T47D (cell line): ENCODE measurements at places on chromosomes 16 and 17.

GRCh38 chr17:67246403-67246652, 1.3 kb upstream of the HELZ start:
- DNase-seq, result no peak

GRCh38 chr17:29141514-29141876, 38.7 kb downstream of the MYO18A start:
- no peak for DNase-seq

- no peak for DNase-seq
Measured at GRCh38 chr17:34068571-34068970, 186.5 kb upstream of the CCL2 start.

DNA sequence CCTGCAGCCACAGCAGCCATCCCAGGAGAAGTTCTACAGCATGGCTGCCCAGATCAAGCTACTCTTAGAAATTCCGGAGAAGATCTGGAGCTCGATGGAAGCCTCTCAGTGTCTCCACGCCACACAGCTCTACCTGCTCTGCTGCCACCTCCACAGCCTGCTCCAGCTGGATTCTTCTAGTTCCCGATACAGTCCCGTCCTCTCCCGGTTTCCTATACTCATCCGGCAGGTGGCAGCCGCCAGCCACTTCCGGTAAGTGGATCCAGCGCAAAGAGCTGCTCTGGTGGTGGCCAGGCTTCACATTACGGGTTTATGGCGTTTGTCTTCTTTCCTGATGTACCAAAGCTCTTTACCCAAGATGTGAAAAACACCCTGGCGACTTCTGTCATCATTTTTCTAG, 3.6 kb downstream of the COG1 start:
- DNase-seq, result peak; percentile 88

- no peak for DNase-seq
Measured at GRCh38 chr17:76404976-76405563, 20.7 kb downstream of the SPHK1 start.

DNA sequence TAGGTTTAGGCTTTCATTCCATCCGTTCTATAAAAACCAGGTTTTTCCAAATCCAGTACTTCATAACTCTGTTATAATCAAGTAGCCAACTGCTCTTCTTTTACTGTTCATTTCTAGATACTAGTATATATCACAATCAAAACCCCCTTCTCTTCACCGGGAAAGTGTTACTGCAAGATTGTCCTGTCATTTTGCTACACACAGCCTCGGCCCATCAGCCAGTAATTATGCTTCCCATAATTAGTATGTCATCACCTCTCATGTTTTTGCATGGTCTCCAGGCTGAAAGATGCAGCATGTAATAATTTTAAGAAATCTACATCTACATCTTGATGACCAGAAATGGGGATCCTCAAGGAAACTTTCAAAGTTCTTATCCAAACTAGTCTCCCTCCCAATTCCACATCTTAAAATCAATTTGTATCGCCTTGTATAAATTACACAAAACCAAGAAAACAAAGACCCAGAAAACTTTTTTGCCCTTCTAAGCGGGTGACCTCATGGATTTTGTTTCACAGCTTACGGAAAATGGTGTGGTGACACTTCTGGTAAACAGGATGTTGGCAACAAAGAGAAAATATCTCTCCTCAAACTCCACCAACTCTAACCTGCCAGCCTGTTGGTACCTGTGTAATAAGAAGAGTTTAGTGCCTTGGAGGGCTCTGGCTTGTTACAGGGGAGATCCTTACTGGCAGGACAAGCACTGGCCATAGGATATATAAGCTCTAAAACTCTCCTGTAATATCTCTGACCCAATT, 9.3 kb downstream of the TACO1 start:
- DNase-seq, result no peak

DNA sequence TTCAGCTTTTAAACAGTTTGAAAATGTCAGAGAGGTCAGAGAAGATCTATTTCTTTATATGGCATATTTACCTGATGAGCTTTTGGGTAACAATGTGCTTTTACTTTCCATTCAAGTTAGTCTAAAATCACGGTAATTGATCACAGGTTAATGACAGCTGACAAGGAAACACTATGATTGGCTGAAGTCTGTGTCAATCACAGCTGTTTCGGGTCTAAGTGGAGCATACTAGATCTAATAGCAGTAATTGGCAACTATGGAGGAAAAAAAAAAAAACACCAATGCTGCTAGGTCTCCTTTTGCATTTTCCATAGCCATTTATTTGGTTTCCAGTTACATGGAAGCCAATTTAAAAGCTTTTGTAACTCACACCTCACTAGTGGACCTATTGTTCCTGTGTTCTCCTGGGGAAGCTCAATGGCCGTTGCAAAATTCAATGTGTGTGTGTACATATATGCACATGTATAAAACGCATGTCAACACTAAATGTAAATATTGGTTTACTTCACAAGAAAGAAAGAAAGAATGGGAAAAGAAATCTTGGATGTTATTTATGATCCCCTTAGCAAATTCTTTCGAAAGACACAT, 568.3 kb upstream of the ZFHX3 start:
- DNase-seq, result peak; percentile 69

DNA sequence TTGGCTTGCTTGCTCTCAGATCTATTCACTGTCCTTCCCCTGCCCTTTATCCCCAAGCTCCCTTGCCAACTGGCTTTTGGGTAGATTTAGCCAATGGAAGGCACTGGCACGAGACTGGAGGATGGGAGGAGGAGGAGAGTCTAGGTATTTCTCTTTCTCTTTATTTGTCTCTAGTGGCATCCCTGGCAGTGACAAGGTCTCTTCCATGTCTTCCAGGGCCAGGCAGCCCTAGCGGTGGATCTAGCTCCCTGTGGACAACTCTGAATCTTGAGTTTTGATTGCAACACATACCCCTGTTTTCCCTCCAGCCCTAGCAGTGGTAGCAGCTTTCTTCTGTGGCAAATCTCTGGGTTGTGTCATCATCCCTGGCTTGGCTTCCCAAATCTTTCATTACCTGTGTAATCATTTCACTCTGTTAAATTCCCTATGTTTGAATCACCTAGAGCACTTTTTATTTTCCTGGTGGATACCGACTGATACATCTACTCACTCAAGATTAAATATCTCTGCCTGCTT, 171.1 kb upstream of the IRX6 start:
- DNase-seq, result no peak

- no peak for DNase-seq
Measured at GRCh38 chr17:266701-267667, 85.5 kb upstream of the DOC2B start.

GRCh38 chr17:58565389-58566311, 51.2 kb upstream of the MTMR4 start:
- DNase-seq, result peak; percentile 41

DNA sequence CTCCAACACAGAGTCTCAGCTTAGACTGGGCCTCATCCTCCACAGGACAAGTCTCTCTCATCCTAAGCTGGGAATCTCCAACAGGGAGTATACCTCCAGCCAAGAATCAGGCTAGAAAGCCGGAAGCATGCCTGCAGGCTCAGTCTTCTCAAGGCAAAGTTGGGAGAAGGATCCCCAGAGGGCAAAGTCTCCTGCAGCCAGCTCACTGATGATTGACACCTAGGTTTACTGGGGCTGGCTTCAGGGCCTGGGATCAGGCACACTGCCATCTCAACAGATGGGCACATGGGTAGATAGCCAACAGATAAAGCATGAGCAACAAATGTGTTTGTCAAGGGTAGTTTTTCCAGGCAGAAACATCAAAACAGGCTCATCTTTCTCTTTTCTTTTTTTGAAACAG, 56.1 kb upstream of the TOX3 start:
- no peak for DNase-seq

GRCh38 chr17:28597606-28598383, 1.0 kb downstream of the SPAG5 start:
- DNase-seq, result no peak

GRCh38 chr17:33977729-33978514, 277.2 kb upstream of the CCL2 start:
- DNase-seq, result no peak

DNA sequence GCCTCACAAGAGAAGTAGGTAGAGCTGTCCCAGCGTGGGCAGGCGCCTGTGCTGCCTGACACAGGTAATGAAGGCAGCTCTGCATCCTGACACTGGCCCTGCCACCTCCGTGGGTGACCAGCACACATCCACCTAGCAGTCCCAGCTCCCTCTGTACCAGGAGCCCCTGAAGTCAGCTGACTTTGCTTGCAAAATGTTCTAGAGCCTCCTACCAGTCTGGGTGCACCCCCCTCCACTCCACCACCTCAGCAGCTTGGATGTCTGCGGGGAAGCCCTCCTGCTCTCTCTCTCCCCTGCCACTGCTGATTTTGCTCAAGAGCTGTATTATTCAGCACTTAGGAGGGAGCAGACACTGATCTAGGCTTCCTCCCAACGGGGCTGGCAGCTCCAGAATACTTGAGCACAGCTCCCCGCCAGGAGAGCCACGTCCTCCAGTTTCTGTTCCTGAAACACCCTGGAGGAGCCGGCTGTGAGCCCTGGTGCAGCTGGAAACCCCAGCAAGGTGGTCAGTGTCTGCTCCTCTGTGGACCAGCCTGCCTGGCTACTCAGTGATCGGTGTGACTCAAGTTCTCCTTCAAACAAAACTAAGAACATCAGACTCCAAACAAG, 1.0 kb downstream of the RNF166 start:
- peak; percentile 51 for DNase-seq

- DNase-seq, result peak; percentile 87
Measured at GRCh38 chr17:66963521-66963908, 992 bp upstream of the CACNG4 start.

DNA sequence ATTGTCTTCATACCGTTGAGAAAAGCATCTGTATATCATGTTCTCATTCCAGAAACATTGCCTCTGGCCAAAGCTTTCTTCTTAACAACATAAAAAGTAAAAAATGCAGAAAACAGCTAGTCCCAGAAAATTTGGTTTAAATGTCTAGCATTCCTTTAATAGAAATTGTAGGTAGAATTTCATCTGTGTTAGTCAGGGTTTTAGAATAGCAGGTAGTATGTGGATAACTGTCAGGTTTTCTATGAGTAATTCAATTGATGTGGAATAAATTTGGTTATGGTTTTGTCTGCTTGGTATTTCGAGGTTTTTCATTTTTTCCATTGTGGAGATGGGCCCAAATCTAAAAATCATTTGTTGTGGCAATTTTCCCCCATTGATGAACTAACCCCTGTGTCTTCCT, 616.7 kb downstream of the KCNJ2 start:
- DNase-seq, result no peak

DNA sequence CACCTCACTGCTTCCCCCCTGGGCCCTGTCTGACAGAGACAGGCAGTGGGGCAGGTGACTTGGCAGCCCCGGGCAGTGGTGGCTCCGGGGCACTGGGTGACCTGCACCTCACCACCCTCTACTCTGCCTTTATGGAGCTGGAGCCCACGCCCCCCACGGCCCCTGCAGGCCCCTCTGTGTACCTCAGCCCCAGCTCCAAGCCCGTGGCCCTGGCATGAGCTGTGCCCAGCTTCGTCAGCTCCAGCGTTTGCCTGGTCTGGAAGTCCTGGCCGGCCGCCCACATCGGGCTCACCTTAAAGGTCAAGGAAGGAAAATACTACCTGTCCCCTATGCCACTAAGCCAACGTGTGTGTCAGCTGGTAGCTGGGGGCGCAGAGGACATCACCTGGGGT, 15.2 kb downstream of the UNC119 start:
- no peak for DNase-seq

- DNase-seq, result no peak
Measured at GRCh38 chr17:68184816-68185436, 62.9 kb upstream of the AMZ2 start.
